ENCODE measurements at places on chromosomes 2 and 18. TPM values are rescaled to one million over a fixed set of nuclear protein-coding genes. Genes with fewer than 3 reads are reported as not detected.

Gene SEMA4F
- total RNA-seq = 11.2 TPM

Gene SCN2A
- total RNA-seq = 0.14 TPM

Gene CHRNA1
- not detected for total RNA-seq

Gene OTOS
- not detected for total RNA-seq

Gene CCDC141
- not detected for total RNA-seq

Gene NMS
- total RNA-seq = not detected

Gene PDK1
- 11.8 TPM for total RNA-seq

Gene PROM2
- 3.4 TPM for total RNA-seq

DNA sequence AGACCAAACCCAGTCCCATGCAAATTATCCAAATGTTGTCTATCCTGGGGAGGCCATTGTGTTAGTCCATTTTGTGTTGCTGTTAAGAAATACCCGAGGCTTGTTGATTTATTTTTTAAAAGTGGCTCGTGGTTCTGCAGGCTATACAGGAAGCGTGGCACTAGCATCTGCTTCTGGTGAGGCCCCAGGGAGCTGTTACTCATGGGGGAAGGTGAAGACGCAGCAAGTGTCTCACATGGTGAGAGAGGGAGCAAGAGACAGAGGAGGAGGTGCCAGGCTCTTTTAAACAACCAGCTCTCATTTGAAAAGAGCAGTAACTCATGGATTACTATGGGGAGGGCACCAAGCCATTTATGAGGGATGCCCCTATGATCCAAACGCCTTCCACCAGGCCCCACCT is 80.3 kb upstream of the ARL4C start:
- DNase-seq = no peak

DNA sequence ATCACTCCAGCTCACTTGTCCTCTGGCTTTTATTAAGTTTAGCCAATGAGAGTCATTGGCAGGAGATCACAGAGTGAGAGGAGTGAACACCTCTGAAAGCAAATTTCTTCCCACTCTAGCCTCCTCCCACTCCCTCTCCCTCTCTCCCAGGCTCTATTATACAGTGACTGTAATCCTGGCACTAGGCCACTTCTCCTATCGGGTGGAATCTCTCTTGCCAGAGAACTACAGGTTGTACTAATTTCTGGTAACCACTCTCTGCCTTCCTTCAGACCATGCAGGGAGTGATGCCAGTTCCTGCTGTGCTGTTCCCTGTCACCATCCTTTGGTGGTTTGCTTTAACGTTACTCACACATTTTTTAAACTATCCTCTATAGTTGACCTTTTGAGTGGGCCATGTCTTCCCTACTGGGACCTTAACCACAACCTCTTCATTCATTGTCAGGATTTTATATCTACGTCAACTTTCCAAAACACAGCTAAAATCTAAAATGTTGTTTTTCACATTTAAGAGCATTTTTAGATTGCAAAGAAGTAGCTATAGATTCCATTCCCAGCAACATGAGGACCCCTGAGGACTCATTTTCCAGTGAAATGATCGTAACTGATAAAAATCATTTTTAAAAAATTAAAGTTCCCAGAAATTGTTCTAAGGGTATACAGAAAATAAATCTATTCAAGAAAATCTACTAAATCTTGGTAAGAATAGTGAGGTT is 217.1 kb downstream of the MREG start:
- DNase-seq = no peak

- no peak for DNase-seq
Observed at GRCh38 chr2:198006733-198007132, 202.3 kb downstream of the PLCL1 start.

DNA sequence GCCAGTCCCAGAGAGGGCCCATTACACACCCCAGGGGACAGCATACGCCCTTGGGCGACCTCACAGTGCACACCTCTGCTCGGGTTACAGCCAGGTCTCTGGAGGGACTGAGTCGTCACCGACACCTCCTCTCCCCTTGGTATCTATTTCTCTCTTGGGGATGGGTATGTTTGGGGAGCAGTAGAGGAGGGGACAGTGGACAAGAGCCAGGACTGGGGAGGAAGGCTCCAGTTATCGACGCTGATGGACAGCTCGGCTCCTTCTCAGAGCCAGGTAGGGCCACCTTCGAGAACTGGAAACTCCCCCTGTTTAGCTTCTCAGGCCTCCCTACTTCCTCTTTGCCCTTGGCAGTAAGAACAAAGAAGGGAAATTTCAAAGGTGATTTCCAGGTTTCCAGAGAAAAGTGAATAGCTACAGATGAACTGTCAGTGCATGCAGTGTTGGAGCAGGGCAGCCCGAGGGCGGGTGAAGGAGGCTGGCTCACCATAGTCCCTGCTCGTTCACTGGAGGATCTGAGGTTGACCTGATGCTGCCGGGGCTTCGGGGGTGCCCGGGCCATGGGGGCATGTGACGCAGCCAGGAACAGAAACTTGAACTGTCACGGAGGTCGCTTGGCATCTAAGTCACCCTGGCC is 4.4 kb upstream of the SEMA4C start:
- no peak for DNase-seq

DNA sequence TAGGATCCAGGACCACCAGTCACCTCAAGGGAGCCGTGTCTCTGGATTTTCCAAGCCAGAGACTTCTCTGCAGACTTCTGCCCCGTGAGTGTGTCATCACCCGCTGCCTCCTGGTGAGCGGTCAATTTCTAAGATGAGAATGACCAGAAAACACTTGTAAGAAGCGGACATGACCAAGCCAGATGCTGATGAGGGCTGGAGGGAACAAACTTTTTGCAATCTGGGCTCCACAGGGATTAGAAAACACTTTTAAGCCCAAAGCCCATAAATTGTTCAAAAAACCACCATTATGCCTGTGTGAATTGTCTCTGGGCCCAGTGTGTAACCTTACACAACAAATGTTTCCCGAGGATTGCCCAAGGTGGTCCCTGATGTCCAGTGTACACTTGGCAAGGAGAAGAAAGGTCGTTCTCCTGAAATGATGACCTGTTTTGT is 5.3 kb upstream of the NPPC start:
- DNase-seq = no peak

DNA sequence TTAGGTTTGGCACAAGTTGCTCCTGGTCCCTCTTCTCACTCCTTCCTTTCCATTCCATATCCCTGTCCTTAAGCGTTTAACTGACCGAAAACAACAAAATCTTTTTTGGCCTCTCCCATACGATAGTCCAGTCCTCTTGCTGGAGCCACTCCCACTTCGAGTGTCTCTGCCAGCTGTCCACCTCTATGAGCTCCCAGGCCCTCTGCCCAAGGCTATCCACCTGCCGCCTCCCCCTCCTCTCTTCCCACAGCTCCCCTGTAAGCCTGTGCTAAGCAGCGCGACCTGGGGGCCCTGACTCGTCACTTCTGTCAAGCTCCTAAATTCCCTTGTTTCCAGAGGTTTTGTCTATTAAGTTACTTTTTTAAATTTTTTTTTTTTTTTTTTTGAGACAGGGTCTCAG is 47.0 kb upstream of the FOSL2 start:
- DNase-seq = no peak

- DNase-seq = no peak
Observed at GRCh38 chr2:1743396-1744150, 742 bp downstream of the PXDN start.

DNA sequence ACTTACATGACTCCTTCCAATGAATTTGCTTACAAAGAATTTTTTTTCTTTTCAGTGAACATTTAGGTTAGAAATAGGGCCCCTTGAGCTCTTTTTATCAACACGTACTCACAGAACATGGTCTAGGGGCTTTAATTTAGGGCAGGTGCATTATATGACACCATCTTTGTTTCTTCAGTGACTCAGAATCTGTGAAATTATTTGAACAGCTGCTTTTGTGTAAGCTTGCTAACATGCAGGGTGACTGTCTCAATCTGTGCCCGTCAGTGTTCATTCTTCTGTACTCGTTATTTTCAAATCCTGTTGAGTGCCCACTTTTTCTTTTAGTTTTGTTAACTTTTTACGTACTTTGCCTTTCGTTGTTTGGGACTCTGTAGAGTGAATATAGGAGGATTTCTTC is 52.8 kb upstream of the CABYR start:
- no peak for DNase-seq

DNA sequence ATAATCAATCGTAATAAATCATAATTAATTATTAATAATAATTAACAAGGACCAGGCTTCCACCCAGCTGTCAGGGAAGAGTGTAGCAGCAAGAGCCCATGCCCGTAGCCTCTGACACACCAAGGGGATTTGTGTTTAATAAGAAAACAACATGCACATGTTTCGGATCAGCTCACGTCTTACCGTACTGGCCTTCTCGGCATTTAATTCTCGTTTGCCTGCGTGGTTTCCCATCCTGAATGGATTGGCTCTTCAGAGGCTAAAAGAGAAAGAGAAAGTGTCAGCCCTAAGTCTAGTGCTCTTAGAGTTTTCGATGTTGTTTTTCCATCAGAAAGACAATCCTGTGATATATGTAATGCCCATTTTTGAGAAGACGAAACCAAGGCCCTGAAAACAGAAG is 27.6 kb downstream of the MBP start:
- no peak for DNase-seq

GRCh38 chr2:3604207-3604877 is 9.4 kb downstream of the COLEC11 start:
- no peak for DNase-seq

- DNase-seq = no peak
Observed at GRCh38 chr2:230893338-230893737, 28.6 kb downstream of the ITM2C start.

DNA sequence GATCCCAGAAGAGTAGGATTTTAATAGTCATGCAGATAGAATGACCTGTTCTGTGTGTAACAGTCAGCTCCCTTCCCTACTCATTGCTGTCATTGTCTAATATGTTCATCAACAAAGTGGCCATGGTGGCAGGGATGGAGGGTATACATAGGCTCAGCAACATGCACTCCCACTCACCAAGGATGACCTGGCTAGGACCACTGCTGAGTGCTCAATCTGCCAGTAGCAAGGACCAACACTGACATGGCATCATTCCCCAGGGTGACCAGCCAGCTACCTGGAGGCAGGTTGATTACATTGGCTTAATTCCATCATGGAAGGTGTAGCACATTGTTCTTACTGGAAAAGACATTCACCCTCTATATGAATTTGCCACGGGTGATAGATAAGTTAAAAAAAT is 401.7 kb upstream of the CELF4 start:
- no peak for DNase-seq

- no peak for DNase-seq
Observed at GRCh38 chr2:65453916-65454315, 21.5 kb upstream of the SPRED2 start.

DNA sequence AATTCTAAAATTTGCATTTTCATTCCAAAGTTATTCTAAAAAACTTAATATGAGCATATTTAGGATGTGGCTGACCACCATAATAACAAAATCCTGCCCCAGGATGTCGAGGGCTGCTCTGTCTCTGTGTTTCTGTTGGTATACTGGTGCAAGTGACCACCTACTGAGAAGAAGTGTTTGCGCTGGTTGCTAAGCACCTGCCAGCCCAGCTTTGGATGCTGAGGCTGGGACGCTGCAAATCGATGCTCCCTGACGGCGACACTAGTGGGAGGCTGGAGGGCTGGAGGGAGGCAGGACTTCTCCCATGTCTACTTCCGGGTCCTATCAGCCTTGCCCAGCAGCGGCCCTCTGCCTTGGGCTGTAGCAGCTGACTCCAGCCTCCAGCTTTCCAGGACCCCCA is 45.0 kb downstream of the LAMA1 start:
- DNase-seq = no peak

DNA sequence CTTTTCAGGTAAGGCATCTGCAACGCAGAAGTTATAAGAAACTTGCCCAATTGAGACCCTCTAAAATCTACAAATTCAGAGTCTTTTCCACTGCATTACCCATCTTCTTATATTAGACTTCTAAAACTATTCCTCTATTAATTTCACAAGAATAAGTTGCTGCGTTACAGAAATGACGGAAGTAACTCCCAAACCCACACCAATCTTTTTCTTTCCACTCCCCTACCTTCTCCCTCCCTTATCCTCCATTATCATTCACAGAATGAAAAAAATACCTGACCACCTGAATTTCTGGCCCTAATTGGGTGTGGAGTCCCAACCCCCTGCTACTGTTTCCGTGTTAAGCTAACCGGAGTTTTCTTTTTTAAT is 689 bp downstream of the RPRD1A start:
- DNase-seq = no peak
